ENCODE measurements at places on chromosomes 16 and 17. TPM values are rescaled to one million over a fixed set of nuclear protein-coding genes. Genes with fewer than 3 reads are reported as not detected.

MYH11 gene
- not detected for total RNA-seq

TP53TG3 gene
- total RNA-seq: not detected

MYH1 gene
- total RNA-seq: not detected

NEUROD2 gene
- total RNA-seq: not detected

OR3A3 gene
- total RNA-seq: not detected

KRT27 gene
- total RNA-seq: not detected

PMFBP1 gene
- 3.8 TPM for total RNA-seq

CACNG1 gene
- not detected for total RNA-seq

PSME3 gene
- total RNA-seq: 202 TPM

PRSS21 gene
- not detected for total RNA-seq

EIF3CL gene
- total RNA-seq: 113 TPM

ANKRD40CL gene
- total RNA-seq: not detected

MAF gene
- total RNA-seq: 0.31 TPM

SAP30BP gene
- total RNA-seq: 99.4 TPM

PIRT gene
- not detected for total RNA-seq

DUSP14 gene
- total RNA-seq: 33.5 TPM

SDK2 gene
- not detected for total RNA-seq

ACSM2A gene
- 16.3 TPM for total RNA-seq

CDH1 gene
- 0.70 TPM for total RNA-seq

SLFN12 gene
- total RNA-seq: not detected

TBC1D3D gene
- not detected for total RNA-seq

JPT2 gene
- 127 TPM for total RNA-seq

CSH2 gene
- not detected for total RNA-seq

MFAP4 gene
- not detected for total RNA-seq

RAI1 gene
- total RNA-seq: 5.2 TPM

OTOP2 gene
- not detected for total RNA-seq

SEZ6L2 gene
- 6.6 TPM for total RNA-seq

PRSS8 gene
- total RNA-seq: 2.6 TPM

CSHL1 gene
- total RNA-seq: not detected

LLGL2 gene
- 86.7 TPM for total RNA-seq

CHP2 gene
- not detected for total RNA-seq

TBKBP1 gene
- 2.6 TPM for total RNA-seq

PLLP gene
- total RNA-seq: 60.6 TPM

SLC16A13 gene
- total RNA-seq: 3.0 TPM

RECQL5 gene
- 17.8 TPM for total RNA-seq

UTS2R gene
- total RNA-seq: 0.13 TPM

PITPNM3 gene
- 0.13 TPM for total RNA-seq

SF3B3 gene
- 500 TPM for total RNA-seq

ANKFN1 gene
- not detected for total RNA-seq

GINS3 gene
- total RNA-seq: 19.3 TPM

CHCT1 gene
- total RNA-seq: not detected

SOST gene
- total RNA-seq: not detected

KRTAP3-2 gene
- total RNA-seq: not detected

HAP1 gene
- total RNA-seq: 0.08 TPM

GAST gene
- not detected for total RNA-seq

WFIKKN1 gene
- 2.4 TPM for total RNA-seq

SCGB1C2 gene
- total RNA-seq: not detected

NOTUM gene
- total RNA-seq: 160 TPM

PLA2G10 gene
- total RNA-seq: not detected

PRSS27 gene
- 0.20 TPM for total RNA-seq

HEATR9 gene
- total RNA-seq: not detected

GAS7 gene
- total RNA-seq: 6.9 TPM

WFIKKN2 gene
- total RNA-seq: not detected

MPO gene
- total RNA-seq: not detected

E2F4 gene
- 84.8 TPM for total RNA-seq

CLEC18C gene
- 0.13 TPM for total RNA-seq

All from HepG2 (cell line).